ENCODE measurements at places on chromosomes 5 and 9.

GRCh38 chr9:14941501-14942405 lies 31.5 kb upstream of the FREM1 start:
- no peak for DNase-seq

- DNase-seq = no peak
These were observed 113.0 kb downstream of the TRIM32 start for GRCh38 chr9:116800074-116800473.

- no peak for DNase-seq
These were observed 14.4 kb downstream of the CARNMT1 start for GRCh38 chr9:75013735-75014134.

DNA sequence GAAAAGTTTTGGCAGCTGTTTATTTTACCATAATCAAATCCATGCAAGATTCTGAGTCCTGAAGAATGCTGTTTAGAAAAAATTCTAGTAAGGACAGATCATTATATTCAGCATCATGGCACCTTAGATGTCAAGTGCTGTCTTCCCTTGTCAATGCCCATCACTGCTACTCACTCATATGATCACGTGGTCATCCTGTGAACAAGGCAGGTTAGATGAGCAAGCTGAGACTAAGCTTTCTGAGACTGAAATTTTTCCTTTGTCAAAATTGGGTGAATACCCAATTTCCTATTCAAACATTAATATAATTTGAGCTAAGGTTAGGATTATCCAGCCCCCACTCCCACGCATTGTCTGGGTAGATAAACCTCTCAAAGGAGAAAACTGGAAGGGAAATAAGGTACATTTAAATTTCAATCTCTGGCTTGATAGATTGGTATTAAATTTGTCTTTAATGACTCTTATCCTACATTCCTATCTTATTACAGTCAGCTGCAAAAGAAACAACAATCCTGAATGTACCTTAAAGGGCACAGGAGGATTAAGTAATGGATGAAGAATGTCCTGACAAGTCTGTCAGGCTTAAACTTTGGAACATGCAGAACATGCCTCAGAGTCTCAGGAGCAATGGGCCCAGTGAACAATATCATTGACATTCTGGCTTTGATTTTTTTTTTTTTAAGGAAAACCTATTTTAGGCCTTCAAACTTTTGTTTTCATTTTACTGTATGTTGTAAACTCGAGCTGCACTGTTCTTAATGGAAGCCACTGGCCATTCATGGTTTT lies 148.7 kb upstream of the RANBP3L start:
- no peak for DNase-seq

- DNase-seq = no peak
These were observed 44.3 kb downstream of the BICD2 start for GRCh38 chr9:92720209-92720765.

GRCh38 chr9:12878351-12878978 lies 103.6 kb downstream of the LURAP1L start:
- DNase-seq = no peak

- no peak for DNase-seq
These were observed 10.2 kb downstream of the DOCK8 start for GRCh38 chr9:224582-225520.

DNA sequence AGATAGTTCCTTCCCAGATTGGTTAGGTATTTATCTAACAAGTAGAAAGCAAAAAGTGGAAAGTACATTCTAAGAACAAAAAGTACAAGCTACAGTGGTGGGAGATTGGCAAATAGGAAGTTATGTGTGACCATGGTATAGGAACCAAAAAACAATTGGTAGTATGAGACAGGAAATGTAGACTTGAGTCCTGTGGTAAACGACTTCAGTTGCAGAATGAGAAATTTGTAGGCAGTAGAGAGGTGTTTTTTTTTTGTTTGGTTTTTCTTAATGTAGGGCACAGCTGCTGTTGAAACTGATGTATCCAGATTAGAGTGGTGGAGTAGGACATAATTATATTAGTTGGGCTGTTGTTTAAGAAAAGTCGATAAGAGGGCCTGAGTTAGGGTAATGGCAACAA lies 72.0 kb downstream of the CCNH start:
- no peak for DNase-seq

DNA sequence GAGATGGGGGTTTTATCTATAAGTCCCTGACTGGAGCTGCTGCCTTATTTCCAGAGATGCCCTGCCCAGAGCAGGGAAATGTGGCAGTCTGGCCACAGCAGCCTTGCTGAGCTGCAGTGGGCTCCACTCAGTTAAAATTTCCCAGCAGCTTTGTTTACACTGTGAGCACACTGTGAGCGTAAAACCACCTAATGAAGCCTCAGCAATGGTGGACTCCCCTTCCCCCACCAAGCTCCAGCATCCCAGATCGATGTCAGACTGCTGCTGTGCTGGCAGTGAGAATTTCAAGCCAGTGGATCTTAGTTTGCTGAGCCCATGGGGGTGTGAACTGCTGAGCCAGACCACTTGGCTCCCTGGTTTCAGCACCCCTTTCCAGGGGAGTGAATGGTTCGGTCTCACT lies 208.7 kb upstream of the RAI14 start:
- DNase-seq = no peak

DNA sequence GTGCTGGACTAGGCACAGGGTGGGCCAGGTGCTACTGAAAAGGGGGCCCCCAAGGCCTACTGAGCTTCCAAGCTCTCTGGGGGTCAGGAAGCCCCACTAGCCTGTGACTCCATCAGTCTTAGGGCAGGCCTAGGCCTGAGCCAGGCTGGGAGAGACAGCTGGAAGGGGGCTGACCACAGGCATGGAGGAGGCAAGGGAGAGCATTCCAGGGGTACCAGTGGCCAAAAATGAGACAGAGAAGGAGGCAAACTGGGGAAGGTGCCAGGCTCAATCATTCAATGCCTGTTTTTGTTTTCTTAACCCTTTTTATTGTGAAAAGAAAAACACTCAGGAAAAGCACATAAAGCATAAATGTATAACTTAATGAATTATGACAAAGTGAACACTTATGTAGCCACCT lies 26.2 kb upstream of the TCF7 start:
- DNase-seq = no peak

GRCh38 chr9:20620650-20621470 lies 1.4 kb downstream of the MLLT3 start:
- DNase-seq = no peak

DNA sequence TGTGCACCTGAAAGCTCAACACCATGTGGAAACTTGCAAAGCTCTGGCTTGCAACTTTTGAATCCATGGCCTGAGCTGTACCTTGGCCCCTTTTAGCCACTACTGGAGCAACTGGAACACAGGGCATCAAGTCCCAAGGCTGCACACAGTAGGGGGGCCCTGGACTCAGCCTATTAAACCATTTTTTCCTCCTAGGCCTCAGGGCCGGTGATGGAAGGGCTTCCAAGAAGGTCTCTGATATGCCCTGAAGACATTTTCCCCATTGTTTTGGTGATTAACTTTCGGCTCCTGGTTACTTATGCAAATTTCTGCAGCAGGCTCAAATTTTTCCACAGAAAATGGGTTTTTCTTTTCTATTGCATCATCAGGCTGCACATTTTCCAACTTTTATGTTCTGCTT lies 22.7 kb upstream of the PRLR start:
- DNase-seq = no peak

DNA sequence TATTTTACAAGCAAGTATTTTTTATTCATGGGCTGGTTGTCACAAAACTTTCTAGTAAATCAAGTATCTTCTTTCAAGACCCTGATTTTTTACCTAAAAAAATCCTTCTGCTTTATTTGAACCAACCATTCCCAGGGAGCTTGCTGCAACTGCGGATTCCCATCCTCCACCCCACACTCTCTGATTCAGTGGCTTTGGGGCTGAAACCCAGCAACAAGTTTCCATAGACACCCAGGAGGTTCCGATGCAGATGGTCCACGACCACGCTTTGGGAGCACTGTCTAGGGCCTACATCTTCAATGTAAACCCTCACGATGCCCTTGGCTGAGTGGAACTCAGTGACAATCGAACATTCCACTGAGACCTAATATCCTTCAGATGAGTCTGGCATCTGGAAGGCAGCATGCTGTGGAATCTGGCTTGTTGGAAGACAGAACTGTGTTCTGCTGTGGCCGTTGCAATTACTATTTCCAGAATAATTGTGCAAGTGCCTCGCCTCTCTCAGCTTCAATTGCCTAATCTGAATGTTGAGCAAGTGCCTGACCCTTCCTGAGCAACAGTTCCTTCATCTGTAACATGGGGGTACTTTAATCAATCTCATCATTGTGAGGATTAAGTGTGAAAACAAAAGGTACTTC lies 105.1 kb downstream of the INSYN2B start:
- no peak for DNase-seq
